NCI-H2171 (cell line): ENCODE measurements at places on chromosomes 16 and 17.
A peak's percentile ranks its signal among the peaks of the same experiment; 100 is the strongest.

GRCh38 chr17:61421460-61421859 lies 21.8 kb downstream of the TBX2 start:
- no peak for DNase-seq

GRCh38 chr16:28616636-28617035 lies 6.8 kb upstream of the SULT1A1 start:
- DNase-seq = no peak

- no peak for DNase-seq
Observed at GRCh38 chr16:56295059-56295665, 103.9 kb downstream of the GNAO1 start.

DNA sequence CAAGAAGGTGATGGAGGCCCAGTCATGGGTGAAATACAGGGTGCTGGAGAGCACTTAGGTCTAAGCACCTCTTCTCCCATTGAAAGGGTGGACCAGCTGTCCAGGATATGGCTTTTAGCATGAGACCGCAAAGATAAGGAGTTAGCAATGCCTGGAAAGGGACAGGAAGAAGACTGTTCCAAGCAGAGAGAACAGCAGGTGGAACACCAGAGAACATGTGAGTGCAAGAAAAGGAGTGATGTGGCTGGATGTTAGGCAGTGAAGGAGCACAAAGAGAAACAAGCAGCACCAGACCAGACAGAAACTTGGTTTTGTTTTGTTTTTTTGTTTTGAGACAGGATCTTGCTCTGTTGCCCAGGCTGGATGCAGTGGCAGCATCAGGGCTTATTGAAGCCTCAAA lies 45.4 kb upstream of the CCL1 start:
- no peak for DNase-seq

DNA sequence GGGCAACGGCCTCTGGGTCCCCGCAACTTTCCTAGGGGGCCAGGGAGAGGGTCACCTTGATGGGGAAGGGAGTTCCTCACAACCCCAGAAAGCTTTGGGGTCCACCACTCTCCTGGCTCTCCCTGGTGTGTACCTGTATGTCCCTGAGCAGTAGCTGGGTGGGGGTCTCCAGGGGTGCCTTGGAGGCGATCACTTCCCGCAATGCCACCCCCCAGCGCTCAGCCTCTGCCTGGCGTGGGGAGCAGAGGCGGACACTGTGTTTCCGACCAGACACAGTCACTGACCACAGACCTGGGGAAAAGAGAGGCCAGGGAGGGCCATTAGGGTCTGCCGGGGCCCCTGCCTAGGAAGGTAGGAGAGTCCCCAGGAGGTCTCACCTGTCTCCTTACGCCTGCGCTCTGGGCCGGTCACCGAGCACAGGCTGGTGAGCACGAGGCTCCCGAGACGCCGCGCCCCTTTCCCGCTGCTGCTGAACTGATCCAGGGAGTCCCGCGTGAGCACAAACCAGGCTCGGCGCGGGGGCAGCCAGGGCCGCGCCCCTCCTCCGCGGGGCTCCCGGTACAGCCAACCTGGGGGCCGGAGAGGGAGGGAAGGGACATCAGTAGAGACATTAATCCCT lies 3.4 kb downstream of the PLEKHH3 start:
- DNase-seq = no peak

DNA sequence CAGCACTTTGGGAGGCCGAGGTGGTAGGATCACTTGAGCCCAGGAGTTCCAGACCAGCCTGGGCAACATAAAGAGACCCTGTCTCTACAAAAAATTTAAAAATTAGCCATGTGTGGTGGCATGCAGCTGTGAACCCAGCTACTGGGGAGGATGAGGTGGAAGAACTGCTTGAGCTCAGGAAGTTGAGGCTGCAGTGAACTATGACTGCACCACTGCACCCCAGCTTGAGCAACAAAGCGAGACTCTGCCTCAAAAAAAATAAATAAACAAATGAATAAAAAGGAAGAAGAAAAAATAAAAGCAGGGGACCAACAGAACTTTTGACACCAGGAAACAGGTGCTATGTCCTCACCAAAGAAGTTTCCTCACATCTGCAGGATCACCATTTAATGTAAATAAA lies 14.2 kb downstream of the TERF2 start:
- DNase-seq = no peak

DNA sequence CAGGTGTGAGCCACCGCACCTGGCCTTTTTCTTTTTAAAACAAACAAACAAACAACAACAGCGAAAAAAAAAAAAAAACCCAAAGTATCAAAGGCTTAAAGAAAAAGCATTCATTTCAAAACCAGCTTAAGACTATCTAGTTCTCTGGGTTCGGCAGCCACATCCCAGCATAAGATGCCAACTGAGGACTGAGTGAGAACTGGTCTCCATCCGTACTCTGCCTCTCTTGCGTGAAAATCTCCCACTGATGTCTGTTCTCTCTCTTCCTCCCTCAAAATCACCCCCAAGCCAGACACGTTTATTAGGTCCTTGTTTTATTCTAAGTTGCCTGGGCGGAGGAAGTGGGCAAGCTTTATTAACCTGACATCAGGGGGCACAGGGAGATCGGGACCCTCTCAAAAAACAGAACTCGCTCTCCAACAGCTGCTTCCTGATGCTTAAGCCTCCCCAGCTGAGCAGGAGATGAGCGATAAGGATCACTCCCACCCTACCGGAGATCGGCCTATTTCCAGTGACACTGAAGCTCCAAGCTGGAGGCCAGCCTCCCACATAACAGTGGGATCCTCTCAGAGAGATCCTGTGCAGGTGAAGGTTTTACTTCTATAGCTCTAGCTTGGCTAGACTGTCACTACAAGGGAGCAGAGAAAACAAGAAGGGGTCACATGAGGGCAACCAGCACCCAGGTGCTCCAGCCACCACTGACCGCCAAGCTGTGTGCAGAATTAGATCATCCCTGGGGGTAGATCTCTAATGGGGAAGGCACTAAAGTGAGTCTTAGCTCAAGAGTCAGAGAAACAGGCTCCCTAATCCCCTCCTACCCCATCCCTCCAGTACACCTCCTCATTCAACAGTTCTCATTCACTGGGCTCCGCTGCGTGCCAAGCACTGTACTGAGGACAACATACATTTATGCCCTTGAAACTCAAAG lies 13.6 kb downstream of the CDC42EP4 start:
- DNase-seq = no peak

- no peak for DNase-seq
Observed at GRCh38 chr16:23689442-23690187, 10.9 kb downstream of the PLK1 start.

- no peak for DNase-seq
Observed at GRCh38 chr17:17928398-17929287, 43.6 kb downstream of the TOM1L2 start.

GRCh38 chr16:56606071-56606475 lies 2.3 kb upstream of the MT2A start:
- no peak for DNase-seq

DNA sequence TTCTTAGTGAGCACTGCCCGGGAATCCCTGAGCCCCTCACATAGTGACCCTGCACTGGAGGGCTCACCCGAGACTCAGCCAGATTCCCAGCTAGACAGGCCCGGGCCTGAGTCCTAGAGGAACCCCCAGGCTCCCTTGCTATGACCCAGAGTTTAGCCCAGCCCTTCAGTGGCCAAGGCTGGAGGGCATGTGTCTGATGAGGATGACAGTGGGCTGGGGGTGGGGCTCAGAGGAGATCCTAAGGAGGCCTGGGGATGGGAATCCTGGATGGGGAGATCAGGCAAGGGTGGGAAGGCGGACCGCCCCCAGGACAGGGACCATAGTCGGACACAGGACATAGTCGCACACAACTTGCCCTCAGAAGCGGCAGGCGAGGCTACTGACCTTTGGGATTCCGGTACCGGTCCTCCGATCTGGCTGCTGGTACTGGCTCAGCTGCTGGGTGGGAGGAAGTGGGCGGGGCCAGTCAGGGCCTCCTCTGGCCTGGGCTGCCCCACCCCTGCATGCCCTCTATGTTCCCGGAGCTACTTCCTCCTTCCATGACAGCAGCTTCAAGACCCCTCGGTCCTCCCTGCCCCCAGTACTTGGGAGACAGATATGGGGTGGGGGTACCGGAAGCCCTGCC lies 1.1 kb downstream of the CD79B start:
- DNase-seq = no peak

DNA sequence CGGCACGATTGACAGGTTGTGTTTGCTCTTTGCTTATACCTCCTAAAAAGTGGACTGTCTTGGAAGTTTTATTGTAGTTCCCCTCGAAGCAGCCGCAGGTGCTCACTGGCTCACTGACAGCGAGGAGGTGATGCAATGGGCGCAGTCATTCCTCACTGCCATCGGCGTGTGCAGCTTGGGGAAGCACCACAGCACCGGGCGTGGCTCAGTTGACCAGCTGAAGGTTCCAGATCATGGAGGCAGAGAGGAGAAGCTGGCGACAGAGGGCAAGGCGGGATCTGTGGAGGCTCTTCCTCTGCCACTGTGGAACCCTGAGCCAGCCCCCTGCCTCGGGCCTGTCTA lies 72.1 kb upstream of the TNRC6C start:
- DNase-seq = no peak

DNA sequence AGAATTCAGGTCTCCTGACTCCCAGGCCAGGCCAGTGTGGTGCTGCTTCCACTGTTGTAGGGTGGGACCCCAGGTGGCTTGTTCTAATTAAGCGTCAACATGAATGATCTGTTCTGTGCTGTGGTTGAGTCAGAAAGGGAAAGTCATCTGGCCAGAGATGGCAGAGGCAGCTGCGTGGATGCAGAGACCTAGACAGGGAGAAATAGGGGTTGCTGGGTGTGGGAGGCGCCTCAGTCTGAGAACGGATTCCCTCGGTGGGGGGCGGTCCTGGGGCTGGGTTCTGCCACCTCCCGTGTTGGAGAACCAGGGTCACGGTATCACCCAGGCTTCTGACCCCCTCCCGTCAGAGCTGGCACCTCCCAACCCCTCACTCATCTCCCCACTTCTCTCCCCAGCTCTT lies 5.6 kb downstream of the FBRS start:
- no peak for DNase-seq

GRCh38 chr16:67432506-67432890 lies 1.6 kb downstream of the HSD11B2 start:
- no peak for DNase-seq

- no peak for DNase-seq
Observed at GRCh38 chr16:30473231-30474073, 910 bp downstream of the ITGAL start.

GRCh38 chr16:15482748-15483298 lies 48.4 kb downstream of the BMERB1 start:
- no peak for DNase-seq

GRCh38 chr16:7614021-7614795 lies 281.6 kb downstream of the RBFOX1 start:
- DNase-seq = no peak

DNA sequence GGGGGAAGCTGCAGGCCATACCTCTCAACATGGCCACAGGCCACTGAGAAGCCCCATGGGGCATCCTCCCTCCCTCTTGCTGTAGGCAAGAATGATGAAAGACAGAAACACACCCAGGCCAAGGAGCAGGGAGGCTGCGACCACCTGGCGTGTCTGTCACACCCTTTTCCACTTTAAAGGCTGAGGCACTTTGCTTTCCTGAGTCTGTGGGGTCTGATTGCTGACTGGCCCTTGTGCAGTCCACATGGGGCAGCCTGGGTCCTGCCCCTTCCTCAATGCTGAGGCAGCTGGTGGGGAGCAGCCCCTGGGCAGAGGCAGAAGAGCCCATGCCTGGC lies 8.7 kb downstream of the TMEM204 start:
- DNase-seq = no peak

GRCh38 chr17:68614718-68615117 lies 13.6 kb upstream of the FAM20A start:
- no peak for DNase-seq

DNA sequence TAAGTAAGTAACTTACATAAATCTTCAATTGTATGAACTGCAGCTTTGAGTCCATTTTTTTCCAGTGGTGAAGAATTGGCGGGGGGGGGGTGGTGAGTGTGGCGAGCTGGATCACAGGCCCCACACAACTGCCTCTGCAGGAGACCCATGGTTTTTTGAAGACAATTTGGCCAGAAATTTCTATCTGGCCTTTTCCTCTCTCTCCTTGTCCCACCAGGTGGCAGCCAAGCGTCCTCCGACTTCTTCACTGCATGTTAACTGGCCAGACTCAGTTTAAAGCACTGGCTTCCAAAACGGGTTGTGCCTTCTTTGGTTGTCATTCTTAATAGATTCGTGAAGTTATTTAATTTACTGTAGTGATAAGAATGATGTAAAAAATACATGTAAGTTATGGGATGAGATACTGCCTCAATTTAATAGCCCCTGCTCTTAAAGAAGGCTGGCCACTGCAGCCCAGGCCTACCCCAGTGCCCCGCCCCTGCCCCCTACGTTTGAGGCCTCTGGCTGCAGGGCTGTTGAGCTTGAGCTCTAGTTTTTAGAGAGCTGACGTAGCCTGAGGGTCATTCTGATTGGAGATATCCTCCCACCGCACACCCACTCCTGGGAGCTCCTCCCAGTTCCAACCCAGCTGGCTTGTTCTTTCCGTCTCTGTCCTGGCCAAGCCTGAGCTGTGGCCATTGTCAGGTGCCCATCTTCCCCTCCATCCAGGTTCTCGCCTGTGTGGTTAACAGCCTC lies 36.4 kb downstream of the AKAP1 start:
- peak; percentile 39 for DNase-seq

DNA sequence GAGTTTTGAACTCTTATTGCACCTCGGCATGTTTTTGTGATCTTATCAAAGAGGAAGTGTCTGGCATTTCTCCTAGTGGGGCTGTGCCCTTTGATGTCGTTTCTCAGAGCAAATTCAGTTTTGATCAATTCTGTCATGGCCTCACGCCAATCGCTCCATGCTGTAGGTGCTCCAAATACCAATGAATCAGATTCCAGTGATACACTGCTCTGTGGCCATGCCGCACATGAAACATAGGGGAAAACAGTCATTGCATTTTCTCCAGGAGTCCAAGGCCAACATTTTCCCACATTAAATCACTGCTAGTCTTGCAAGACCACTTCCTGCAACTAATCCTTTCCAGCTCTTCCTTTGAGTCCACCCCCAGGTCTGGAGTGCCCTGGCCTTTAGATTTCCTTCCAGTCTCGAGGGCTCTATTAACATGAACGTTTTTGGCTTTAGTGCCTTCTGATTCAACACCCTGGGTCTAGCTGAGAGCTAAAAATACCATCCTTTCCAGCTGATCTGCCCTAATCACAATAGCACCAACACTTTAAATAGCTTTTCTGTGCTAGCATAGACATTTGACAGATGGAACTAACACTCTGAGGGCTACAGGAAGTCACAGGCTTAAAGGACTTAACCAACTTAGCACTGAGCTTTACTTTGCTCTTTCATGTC lies 18.2 kb upstream of the RASL10B start:
- DNase-seq = no peak

GRCh38 chr16:49068224-49068623 lies 213.4 kb downstream of the CBLN1 start:
- no peak for DNase-seq
